ENCODE measurements at places on chromosomes 6 and 20.
A peak's percentile ranks its signal among the peaks of the same experiment; 100 is the strongest.

- DNase-seq = no peak
These were observed 17.3 kb upstream of the MATN4 start for GRCh38 chr20:45325371-45325770.

DNA sequence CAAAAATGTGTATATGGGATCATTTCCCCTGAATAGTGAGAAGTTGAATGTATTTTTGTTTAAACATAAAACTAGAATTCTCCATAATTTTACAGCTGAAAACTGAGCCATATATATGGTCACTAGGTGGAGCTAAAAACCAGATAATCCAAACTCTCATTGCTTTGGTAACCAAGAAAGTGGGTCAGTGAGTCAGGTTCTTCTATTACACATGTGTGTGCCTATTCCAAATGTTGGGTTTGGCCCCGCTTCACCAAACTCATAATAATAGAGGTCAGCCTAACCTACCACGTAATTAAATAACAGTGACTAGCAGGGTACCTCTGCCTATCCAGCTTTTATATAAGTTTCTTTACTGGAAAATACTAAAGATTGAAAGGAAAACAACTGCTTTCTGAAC is 19.3 kb upstream of the RNGTT start:
- DNase-seq = no peak

DNA sequence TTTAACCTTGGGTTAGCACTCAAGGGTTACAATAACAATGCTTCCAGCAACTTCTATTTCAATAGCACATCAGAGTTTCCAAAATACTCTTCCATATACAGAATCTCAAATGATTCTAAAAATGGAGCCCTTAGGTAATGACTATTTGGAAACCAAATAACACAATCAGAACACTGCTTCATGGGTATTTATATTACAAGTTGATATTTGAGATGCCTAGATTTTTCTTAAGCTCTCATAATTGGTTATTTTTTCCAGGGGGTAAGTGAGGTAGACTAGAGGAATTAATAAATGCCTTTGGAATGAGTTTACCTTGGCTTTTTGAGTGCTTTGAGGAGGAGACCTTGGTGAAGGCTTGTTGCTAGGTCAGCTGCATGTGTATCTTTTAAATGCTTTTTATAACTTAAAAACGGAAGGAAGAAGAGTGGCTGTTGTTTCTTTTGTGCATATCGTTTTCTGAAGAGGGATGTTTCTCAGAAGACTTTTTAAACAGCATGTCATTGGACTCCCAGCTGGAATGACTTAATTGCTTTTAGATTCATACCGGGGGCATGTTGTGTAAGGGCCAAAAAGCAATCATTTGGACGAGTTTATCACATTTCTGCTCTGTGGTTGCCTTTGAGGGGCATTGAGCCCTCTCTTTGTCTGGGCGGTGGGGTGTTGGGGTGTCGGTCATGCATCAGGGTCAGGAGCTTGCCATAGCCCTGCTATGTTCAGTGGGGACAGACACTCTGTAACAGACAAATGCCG is 186.0 kb downstream of the DTNBP1 start:
- no peak for DNase-seq

DNA sequence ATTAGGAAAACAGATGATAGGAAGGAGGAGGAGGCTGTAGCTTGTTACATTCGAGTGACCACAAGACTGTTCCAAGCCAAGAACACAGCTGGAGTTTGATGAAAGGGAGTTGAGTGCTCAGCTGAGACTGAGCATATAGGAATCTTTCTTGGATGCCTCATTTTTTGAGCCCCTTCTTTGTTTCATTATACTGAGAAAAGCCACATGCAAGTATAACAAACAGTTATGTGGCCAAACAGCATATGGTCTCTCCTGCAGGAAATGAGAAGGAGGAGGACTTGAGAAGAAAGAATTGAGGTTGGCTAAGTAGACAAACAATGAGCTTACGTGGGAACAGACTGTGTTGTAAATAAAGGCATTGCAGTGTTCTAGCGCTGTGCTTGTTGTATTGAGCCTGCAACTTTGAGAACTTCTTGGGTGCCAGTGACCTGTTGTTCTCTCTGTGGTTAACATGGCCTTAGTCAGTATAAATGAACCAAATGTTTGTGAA is 78.3 kb downstream of the AKAP7 start:
- DNase-seq = no peak

DNA sequence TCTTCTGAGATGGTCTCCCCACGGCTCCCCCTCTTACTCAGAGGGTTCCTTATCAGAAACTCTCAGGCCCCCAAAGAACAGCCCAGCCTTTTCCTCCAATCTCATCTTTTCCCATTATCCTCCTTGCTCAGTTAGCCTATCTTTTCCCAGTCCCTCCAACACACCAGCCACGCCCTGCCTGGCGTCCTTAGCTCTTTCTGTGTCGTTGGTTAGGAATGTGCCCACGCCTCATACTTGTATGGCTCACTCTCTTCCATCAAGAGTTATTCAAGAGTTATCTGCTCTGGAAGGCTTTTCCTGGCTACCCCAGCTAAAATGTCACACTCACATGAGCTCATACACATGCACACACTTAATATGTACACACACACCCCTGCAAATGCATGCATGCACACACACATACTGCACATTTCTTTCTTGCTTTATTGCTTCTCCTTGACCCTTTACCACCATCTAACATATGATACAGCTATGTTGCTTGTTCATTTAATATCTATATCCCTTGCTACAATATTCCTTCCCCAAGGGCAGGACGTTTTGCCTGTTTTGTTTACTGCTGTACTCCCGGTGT is 37.6 kb downstream of the SLC2A10 start:
- no peak for DNase-seq

GRCh38 chr20:39206899-39207564 is 244.9 kb downstream of the DHX35 start:
- DNase-seq = no peak

DNA sequence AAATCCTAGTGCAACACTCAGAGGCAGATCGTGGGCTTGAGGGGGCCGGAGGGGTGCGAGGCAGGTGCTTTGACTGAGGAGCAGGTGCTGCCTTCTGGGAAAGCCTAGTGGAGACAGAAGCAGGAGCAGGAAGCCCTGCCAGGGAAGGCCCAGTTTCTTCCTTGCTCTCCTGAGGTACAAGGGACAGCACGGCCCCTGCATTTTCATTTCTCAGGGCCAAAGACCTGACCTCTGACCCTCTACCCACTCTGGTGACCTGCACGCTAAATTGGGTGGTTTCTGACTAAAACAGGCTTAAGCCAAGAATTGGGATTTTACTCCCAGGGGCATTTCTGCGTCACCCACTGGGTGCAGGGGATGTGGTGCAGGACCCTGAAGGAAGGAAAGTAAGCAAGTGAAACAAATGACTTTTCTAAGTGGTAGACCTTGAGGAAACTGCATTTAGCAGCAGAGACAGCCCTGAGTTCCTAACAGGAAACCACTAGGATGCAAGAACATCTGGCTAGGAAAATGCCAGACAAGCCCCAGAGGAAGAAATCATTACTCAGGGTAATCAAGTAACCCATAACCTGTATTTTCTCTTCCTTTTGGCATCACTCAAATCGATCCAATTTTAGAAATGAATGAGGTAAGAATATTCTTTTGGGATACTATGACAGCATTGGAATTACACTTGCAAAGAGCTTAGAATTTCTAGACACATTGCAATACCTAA is 141.7 kb downstream of the CD164 start:
- DNase-seq = no peak

DNA sequence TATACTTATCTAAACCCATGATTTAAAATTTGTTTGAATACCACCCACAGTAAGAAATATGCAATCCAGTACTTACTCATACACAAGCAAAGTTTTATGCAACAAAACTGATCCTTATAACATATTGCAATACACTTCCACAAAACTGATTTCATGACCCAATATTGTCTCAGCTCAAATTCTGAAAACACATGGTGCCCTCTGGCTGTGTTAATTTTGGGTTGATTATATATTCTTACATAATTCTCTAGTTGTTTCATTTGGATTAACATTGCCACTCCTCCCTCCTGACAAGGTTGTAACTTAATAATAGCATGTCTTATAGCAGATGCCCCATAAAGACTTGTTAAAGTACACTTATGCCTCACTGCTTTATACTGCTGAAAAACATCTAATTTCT is 73.0 kb upstream of the TULP1 start:
- DNase-seq = no peak

GRCh38 chr6:19713411-19713810 is 123.8 kb upstream of the ID4 start:
- DNase-seq = no peak

DNA sequence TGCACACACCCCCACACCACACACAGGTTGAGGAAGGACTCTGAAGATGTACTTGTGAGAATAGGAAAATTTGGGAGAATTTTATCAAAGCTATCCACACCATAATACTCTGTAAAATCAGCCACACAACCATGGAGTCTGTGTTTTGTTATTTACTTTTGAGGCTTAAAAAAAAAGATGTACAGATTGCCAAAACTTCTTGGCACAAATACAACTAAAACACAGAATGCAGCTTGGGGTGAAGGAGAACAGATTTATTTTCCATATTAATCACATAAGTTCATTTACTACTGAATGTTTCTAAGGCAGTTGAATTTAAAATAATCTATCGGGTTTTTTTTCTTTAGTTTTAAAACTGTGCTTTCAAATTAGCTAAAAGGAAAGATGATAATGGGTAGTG is 32.8 kb upstream of the KCNQ5 start:
- DNase-seq = no peak

- no peak for DNase-seq
These were observed 31.7 kb upstream of the UBR2 start for GRCh38 chr6:42532038-42532669.

DNA sequence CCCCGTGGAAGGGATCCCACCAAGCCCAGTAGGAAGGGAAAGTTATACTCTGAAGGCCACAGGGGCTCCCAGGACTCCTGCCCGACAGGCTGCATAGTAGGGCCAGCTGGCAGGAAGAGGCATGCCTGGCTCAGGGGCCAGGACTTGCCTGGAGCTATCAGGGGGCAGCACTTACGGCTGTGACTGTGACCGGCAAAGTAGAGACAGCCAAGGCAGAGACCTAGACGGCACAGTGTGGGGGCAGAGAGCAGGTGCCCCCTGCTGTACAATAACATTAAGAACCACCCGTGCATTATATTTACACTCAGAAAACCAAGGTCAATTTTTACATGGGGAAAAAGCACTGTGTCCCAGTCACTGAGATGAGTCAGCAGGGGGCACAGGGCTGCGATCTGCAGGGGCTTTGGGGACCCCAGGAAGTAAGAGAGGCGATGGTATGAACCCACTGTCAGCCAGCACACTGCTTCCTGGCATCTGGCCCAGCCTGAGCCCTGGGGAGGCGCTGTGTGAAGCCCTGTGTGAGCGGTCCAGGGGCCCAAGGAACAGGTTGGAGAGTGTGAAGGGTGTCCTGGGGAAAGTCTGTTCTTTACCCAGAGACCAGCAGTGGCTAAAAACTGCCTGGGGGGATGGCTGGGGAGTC is 9.9 kb downstream of the CCDC167 start:
- no peak for DNase-seq

- DNase-seq = peak; percentile 33
These were observed 59.2 kb upstream of the PRSS16 start for GRCh38 chr6:27188061-27188884.

GRCh38 chr6:551405-551804 is 105.5 kb downstream of the HUS1B start:
- DNase-seq = no peak

DNA sequence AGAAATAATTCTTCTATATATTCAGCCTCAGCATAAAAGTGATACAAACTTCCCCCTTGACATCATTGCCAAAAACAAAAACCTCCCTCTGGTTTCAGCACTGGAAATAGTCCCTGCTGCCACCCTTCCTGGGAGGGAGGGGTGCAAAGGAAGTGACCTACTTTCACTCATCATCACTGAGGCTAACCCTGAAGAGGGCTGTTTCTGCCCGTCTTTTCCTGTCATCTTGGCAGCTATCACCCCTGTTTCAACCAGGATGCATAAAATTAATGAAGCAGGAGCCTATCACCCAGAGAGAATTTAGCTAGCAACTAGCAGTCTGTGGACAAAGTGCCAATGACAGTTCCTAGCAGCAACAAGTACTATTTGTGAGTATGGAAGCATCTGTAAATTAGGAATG is 397.8 kb downstream of the LAMA2 start:
- no peak for DNase-seq

DNA sequence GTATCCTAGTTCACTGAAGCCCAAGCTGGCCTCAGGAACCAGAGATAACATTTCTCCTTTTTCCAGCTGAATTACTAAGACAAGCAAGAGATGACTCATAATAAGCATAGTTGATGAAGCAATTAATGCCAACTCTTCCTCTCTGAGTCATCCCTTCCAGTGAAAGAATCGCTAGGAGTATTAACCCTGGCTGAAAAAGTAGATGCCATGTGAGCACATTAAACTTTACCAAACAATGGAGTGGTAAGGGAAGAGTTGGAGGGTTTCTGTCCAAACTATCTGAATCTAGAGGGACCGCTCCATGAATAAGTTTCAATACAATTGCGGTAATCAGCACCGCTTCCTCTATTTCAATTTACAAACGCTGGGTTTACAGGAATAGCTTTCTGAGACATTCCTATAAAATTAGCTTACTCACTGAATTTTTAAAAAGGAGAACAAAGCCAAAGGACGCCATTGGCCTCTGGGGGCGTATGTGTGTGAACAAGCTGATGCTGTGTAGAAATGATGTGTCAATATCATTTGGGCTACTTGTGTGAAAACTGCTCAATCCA is 48.3 kb downstream of the ATXN1 start:
- no peak for DNase-seq

GRCh38 chr20:23105193-23105592 is 19.1 kb upstream of the CD93 start:
- DNase-seq = no peak

DNA sequence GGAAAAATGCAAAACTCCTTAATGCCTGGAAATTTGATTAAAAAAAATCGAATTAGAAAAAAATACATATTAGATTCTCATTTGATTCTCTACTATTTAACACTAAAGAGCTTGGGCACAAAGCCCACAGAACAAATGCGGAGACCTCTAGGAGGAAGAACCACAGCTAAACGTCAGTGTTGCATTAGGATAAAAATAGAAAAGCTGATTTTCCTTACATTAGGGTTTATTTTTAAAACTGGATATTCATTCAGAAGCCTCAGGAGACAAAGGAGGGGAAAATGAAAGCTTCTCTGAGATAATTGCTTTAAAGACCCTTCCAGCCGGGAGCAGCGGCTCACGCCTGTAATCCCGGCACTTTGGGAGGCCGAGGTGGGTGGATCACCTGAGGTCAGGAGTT is 77.3 kb downstream of the ECT2L start:
- DNase-seq = no peak

DNA sequence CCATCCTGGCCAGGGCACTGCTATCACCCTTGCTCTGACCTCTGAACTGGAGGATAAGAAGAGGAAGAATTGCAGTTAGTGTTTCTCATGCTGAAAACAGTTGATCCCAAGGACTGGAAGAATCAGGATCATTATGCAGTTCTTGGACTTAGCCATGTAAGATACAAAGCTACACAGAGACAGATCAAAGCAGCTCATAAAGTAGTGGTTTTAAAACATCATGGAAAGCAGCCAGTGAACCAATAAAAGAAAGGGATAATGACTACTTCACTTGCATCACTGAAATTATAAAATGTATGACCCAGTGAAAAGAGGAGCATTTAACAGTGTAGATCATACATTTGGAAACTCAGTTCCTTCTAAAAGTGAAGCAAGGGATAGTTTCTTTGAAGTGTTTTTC is 47.7 kb downstream of the DNAH8 start:
- no peak for DNase-seq
